ENCODE measurements at places on chromosomes 3 and 15. TPM values are rescaled to one million over a fixed set of nuclear protein-coding genes. Genes with fewer than 3 reads are reported as not detected.

DNA sequence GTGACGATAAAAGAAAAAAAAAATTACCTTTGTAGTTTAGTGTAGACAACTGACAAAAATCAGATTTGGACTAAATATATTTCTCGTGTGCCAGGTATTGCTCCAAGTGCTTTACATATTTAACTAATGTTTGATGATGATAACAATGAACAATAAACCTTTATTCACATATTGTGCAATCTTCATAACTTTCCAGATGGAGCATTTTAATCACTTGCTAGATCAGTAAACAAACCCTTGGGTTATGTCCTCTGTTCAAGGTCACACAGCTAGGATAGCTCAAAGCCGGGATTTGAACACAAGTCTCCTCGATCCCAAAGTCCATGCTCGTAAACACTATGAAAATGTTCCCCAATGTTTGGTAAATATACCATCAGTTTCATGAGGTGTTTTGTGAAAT, 14.5 kb downstream of the NCEH1 start:
- no peak for DNase-seq

The LRRC31 gene
- total RNA-seq, result not detected

GRCh38 chr3:155069729-155070128, 10.4 kb upstream of the MME start:
- peak; percentile 86 for DNase-seq

- DNase-seq, result no peak
Observed at GRCh38 chr3:22587446-22587845, 615.7 kb upstream of the UBE2E2 start.

DNA sequence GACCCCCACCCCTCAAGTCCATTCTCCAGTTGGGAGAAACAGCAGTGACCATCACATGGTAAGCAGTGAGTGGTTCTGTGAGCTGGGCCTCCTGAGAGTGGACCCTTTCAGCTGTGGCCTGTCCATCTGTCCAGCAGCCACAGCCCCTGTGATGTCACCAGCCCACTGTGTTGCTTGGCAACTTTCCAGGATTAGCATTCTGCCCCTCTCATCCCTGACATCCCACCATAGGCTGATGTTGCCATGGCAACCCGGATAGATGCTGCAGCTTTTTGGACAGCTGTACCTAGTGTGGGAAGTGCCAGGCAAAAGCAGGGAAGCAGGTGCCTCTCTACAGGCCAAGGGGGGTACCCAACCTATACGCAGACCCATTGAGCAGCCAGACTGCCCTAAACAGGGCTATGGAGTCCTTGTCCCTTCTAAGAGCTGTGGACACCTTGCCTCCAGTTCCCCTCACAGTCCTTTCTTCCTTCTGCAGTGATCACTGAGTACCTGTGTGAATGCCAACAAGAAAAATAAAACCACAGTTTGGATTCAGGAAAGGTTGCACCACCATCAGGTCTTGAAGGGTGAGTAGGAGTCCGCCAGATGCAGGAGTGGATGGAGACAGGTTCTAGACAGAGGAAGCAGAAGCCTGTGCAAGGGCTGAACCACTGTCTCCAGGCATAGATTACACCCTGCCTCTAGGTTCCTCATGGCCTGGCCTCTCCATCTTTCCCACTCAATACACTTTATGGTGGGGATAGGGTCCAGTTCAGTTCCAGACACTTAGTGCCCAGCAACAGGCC, at the start of gene DNAH1:
TSS of gene DNAH1 (plus strand) at position 343 of the 788 bp plus-strand sequence. CDS start 6,124 bp downstream, outside the sequence.
- DNase-seq, result no peak

GRCh38 chr15:84079885-84080777, 155.4 kb upstream of the GOLGA6L4 start:
- peak; percentile 10 for DNase-seq

DNA sequence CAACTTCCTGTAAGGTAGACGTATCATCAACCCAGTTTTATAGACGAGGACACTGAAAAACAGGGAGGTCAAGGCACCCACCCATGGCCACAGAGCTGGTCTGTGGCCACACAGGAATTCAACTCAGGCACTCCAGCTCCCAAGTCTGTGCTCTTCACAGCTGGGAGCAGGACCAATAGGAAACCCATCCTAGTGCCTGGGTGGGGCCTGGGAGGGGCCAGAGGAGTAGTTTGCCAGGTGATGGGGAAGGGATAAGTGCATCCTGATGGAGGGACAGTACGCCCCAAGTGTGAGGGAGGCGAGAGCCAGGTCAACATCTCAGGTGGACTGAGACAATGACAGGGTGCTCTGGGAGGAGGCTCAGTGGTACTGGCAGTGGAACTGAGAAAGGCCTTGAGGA, 22.0 kb downstream of the KIF9 start:
- no peak for DNase-seq

- no peak for DNase-seq
Observed at GRCh38 chr3:138355071-138355470, 6.7 kb downstream of the MRAS start.

DNA sequence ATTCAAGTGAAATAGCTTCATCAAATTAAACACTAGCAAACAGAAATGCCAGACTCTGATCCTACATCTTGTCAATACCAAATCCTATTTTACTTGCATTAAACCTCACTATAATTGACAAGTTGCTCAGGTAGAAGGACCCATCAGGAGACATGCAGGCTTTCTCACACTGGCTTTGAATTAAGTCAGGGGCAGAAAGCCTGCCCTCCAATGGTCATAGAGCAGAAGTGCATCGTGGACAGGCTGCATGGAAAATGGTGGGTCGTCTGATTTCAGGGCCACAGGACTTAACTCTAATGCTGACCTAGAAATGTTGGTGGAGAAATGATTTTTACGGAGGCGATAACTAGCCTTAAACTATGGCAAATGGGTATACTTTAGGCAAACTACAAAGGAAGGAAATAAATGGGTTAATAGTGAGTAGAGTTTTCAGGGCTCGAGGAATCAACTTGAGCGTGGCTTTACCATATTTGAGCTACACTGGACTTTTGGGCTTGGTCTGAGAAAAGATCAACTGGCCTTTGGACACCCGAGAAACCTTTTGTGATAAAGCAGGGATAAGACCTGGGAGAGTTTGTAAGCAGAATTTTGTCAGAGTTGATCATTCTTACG, 283.9 kb downstream of the GRM7 start:
- DNase-seq, result no peak

DNA sequence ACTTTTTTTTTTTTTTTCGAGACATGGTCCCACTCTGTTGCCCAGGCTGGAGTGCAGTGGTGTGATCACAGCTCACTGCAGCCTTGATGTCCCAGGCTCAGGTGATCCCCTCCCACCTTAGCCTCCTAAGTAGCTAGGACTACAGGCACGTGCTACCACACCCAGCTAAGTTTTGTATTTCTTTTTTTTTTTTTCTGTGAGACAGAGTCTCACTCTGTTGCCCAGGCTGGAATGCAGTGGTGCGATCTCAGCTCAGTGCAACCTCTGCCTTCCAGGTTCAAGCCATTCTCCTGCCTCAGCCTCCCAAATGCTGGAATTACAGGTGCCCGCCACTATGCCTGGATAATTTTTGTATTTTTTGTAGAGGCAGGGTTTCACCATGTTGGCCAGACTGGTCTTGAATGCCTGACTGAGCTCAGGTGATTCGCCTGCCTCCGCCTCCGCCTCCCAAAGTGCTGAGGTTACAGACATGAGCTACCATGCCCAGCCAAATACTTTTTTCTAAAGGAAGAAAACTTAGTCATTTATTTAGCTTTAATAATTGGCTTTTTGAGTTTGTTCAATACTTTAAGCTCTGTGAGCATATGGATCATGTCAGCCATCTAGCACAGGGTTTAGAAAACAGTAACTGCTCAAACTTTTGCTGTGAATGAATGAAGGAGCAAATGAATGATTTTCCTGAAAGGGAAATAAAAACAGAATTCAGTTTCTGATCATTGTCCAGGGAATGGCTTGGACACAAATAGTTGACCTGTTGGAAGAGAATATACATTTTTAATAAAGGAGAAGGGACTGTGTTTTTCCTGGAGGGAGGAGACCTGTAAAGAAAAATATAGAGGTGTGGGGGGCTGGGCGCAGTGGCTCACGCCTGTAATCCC, 26.0 kb downstream of the UBE2E1 start:
- DNase-seq, result no peak

GRCh38 chr3:53478166-53478830, 16.1 kb upstream of the CACNA1D start:
- no peak for DNase-seq

GRCh38 chr15:65902373-65902772, 33.1 kb downstream of the RAB11A start:
- DNase-seq, result no peak

The CKMT1B gene
- total RNA-seq, result not detected

DNA sequence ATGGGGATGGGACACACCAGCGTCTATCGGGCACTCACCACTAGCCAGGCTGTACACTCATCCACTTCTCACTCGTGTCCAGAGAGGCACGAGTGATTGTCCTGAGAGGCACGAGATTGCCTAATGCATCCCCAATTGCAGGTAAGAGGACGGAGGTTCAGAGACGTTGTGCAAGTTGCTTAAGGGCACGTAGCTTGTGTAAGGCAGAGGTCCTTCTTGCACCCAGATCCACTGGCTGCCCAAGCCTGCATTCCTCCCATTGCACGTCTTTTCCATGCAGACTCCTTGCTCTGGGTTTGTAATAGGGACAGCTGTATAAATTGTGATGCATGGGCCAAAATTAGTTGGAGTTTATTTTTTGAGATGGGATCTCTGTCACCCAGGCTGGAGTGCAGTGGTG, 264.3 kb downstream of the PLCL2 start:
- no peak for DNase-seq

GRCh38 chr3:134376385-134376765, 2.1 kb upstream of the AMOTL2 start:
- DNase-seq, result no peak

The TRIM59 gene
- total RNA-seq, result 29.6 TPM

The OIP5 gene
- total RNA-seq, result 8.6 TPM

- peak; percentile 33 for DNase-seq
Observed at GRCh38 chr3:46987743-46988401, 8.4 kb downstream of the NBEAL2 start.

The CSTA gene
- total RNA-seq, result not detected

DNA sequence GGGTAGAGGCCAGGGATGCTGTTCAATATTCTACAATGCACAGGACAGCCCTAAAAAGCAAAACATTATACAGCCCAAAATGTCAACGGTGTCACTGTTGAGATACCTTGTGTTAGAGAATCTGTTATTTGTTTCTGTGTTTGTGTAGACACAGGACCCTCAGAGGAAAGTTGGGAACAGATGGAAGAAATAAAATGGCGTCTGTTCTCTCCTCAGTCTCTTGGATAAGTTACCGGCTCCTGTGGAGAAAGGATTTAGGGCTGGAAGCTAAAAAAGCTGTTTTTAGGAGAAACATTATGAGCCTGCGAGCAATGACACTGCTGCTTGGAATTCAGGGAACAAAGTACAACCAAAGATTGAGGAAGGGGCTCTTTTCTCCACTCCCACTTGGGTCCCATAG, 688.6 kb upstream of the ZNF385D start:
- DNase-seq, result no peak

GRCh38 chr3:194286375-194287146, 64.6 kb downstream of the CPN2 start:
- DNase-seq, result no peak

DNA sequence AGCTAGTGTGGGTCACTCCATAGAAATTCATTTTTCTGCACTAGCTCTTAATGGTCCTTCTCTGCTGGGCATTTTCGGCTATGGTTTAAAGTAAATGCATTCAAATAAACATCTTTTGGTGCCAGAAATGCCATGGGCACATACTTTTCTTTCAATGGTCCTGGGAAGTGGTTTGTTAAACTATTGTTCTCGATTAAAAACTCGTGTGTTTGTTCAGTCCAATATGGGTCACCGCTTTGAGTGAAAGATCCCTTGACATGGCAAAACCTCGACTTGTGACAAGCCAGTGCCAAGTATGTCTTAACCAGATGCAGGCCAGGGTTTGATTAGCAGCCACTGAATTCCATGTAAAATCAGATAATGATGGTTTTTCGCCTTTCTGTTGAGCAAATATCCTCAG, 331.9 kb upstream of the WNT5A start:
- DNase-seq, result no peak

DNA sequence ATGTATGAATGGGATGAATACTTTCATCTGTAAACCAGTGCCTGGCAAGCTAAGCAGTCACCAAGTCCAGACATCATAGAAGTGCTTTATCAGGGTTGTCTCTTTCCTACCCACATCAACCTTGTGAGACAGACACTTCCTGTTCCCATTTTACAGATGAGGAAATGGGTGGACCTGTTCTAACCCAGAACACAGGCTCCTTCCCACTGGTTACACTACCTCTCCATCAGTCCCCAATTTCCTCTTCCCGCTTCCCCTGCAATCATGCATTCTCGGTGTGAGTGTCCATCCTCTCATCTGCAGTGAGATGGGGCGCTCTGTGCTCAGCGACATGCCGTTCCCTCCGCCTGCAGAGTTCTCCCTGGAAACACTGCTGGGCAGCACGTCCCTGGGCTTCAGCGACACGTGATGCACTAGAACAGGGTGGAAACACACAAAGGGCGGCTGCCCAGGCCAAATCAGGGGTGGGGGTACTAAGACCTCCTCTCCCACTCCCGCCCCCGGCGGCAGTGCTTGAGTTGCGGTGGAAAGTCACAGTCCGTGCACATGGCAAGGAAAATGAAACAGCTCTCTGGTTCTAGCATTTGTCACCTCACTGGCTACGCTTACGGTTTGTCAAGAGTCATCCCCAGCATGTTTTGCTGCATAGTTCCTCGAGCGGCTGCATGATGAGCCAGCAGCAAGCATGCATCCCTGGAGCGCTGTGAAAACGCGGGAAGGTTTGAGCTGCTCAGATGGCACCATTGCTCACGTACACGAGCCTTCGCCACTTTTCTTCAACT, 201.1 kb downstream of the ADAMTS17 start:
- no peak for DNase-seq

- DNase-seq, result no peak
Observed at GRCh38 chr15:56064152-56064551, 70.7 kb upstream of the NEDD4 start.

DNA sequence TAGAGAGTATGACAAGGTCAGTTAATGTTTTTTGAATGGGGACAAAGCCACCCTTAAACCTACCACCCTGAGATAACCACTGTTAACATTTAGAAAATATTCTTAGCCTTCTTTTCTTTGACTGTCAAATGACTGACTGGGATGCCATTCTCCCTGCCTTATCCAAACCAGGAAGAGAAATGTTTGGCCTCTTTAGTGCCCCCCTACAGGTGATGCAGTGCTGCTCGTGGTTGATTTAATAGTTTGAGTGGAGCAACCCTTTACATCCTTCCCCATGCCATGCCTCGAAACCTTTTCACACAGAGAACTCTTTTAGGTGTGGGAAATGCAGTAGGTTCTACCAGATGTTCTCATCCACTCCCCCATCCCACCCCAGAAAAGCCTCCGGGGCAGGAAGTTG, 38.7 kb upstream of the UMPS start:
- DNase-seq, result no peak

DNA sequence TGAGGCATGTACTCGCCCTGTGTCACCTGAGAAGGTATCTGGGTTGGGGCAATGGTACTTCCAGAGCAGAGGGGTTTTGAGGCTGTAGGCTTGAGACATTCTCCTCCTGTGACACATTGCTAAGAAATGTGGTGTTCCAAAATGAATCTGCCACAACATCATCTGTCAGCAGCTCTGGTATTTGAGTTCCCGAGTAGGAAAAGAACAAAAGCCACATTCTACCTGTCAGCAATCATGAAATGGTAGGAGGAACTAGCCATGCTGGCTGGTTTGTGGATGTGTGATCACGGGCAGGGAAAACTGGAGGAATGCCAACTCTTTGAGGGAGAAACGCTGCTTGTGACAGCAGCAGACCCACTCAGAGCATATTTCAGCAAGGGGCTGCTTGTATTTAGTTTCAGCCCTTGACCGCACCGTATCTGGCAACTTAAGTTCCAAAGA, 579.4 kb upstream of the TBL1XR1 start:
- DNase-seq, result peak; percentile 36

Measured in fibroblast of villous mesenchyme (primary cell).